Activated naive CD4-positive, alpha-beta T cell treated with anti-CD3 and anti-CD28 coated beads, Interleukin-2, amount 50 U/mL, for 16 hours (primary cell): ENCODE measurements at places on chromosomes 3 and 15.
A peak's percentile ranks its signal among the peaks of the same experiment; 100 is the strongest.

DNA sequence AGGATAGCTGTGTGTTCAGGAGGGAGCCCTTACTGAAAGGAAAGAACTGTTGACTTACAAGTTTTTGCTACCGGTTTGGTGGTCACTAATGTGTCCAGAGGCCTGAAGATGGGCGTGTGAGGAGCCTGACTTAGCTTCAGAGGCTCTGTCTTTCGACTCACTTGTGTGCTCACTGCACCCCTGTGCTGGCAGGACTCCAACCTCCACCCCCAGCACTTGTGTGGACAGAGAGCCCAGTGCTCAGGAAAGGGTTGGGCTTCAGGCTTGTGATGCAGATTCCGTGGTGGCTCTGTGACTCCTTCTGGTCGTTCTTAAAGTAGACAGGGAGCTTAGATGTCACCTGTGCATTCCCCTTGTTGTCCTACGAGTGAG lies 100.9 kb downstream of the PGPEP1L start:
- no peak for DNase-seq

DNA sequence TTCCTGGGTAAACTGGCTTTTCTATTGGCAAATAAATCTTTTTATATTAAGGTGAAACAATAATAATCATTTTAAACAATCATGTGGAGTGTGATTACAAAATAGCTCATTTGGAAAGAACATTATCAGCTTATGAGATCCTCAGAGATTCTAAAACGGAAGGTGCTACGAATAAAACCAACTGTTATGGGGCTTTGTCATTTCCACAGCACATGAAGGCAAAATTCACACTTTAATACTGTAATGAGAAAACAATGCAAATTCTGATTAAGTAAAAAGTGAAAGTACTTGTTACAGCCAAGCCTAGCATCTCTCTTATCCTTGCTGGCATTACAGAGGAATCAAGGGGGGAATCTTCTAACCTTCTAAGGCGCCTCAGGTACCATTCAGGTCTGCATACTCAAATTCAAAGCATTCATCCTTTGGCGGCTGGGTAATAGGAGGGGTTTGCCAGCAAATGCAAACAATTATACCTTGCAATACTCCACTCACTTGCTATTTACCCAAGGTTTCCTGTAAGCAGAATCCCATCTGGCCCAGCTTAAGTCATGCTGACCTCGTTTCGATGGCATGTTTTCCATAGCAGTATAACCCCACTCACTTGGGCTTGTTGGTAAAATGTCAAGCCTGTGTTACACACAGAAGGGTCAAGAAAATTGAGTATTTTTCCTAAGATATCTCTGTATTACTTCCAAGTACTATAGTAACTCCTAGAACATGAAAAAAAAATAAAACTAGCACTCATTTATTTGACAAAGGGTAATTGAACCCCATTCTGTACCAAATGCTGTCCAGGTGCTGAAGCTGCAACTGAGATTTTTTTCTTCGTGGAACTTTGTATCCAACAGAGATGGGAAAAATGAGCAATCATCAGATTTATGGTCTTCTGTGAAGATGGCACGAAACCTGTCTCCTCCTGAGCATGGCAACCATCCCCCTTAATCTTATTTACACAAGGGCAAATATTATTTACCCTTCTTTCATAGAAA lies 183.7 kb upstream of the LMCD1 start:
- DNase-seq = no peak

DNA sequence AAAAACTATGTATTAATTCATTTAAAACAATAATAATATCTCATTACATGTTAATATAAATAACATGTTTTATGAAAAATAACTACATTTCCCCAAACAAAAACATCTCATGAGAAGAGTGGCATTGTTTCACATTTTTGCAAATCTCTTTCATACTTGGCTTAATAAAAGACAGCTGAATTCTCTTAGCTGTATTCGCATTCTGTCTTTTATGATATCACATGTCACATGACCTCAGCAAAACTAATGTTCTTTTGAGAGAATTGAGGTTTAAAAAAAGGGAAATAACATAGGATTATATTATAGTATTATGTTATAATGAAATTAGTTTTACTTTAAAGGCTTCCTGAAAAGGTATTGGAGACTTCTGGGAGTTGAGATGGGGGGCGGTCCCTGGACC lies 48.4 kb upstream of the SPPL2A start:
- no peak for DNase-seq

DNA sequence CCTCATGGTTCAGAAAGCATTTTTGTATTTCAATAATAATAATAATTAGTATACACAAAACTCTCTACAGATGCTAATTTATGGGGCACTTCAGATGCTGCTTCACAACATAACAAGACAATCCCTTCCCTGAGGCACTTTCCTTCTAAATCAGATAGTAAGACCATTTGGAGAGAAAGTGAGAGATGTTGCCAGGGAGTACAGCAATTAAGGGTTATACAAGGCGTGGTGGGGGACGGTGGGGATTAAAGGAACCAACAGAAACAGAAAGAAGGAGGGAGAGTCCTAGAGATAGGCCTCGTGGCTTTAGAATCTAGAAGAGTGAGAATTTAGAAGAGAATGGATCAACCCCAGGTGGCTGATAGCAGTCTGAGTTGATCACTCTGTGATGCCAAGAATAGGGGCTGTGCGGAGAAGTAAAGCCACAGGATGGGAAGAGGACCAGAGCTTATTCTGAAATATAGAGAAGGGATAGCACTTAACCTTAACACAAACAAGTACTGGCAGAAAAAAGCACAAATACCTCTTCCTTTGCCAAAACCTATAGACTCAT lies 76.9 kb downstream of the ETFA start:
- no peak for DNase-seq

DNA sequence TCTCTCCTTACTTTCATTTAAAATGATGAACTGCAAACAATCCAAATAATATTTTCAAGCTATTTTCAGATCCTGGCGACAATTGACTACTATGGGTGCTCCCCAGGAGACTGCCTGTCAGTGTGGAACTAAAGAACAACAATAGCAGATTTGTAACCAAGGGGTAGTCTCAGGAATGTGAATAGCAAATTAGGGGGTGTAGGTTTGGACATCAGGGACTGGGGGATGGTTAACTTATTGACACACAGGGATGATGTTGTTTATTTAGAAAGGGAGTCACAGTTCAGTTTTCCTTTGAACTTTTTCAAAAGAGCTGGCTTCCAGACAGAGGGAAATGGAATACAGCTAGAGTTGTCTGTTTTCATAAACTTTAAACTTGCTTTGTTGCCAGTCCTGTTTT lies 229.8 kb downstream of the LRTM1 start:
- DNase-seq = no peak

DNA sequence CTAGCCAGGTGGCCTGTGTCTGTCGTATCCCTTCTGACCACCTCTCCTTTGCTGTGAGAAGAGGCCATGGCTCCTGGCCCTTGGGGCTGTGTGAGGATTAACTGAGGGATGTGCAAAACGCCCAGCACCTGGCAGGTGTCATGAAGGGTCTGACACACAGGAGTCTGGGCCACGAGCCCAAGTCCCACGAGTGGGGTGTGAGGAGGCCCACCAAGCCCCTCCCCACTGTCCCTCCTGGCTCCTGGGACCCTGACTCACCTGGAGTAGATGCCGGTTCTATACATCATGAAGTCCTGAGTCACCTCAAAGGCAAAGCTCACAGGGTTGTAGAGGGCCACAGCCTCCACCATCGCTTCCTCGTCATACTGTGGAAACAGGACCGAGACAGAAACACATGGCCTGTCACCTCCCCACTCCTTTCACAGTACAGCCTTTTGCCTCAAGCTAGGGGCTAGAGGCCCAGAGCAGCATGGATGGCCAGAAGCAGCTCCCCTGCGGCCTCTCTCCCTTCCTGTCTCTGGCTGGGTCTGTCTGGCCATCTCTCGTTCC lies 19.7 kb downstream of the CTSH start:
- no peak for DNase-seq

- no peak for DNase-seq
Measured at GRCh38 chr3:168684519-168684918, 588.8 kb upstream of the GOLIM4 start.

- DNase-seq = no peak
Measured at GRCh38 chr3:4721511-4721911, 228.4 kb downstream of the ITPR1 start.

DNA sequence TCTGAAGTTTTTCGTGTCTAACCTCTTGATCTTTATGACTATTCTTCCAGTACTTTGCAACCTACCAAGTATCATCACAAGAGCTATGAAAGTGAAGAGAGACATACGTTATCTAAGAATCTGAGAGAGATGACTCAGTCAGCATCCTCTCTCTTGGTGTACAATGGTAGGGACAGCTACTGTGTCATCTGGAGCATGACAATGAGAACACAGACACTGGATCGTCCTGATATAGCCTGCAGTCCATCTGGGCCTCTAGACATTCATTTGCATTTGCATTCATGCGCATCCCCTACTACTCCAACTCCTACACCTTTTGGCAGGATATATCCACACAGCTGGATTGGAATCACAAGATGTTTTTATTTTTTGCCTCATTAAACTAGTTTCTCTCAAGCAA lies 115.2 kb downstream of the PEX5L start:
- no peak for DNase-seq

GRCh38 chr3:183922421-183922820 lies 37.7 kb upstream of the PARL start:
- no peak for DNase-seq

DNA sequence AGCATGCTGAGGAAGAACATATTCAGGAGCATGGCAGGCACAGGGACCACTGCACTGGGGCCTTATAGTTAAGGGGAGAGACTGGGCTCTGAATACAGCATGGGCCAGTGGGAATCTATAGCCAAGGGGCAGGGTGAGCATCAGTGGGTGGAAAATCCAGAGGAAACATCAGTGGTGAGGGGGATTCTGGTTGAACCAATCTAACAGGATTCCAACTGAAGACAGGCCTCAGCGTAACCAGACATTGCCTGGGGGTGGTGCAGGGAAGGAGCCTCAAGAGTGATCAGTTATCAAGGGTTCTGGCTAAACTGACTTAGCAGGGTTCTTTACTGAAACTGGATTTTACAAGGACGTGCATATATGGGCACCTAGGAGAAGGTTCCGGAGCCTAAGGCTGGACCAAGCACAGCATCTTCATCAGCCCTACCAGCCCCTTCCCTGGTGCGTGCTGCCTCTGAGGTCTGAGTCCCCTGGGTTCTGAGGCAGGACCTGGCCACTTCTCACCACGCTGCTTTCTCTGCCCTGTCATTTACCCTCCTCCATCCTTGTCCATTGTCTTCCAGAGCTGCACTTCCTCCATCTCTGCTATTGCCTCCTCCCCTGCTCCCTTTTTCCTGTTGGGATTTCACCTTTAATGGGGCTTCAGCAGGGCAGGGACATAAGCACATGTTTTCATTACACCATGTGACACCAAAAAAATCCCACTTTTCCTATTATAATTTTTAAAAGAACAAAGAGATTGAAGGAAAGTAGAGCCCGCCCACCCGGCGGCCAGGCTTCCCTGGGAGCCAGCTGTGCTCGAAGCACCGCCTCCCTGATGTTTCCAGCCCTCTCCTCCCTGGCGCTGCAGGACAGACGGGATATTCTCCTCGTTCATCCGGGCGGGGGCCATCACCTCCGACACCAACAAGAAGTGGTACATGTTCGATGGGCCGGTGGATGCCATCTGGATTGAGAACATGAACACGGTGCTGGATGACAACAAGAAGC lies 52.1 kb downstream of the DNAH1 start:
- no peak for DNase-seq

- peak; percentile 11 for DNase-seq
Measured at GRCh38 chr3:18559331-18559842, 134.2 kb upstream of the SATB1 start.

GRCh38 chr15:67196672-67197363 lies 57.6 kb downstream of the AAGAB start:
- DNase-seq = no peak

DNA sequence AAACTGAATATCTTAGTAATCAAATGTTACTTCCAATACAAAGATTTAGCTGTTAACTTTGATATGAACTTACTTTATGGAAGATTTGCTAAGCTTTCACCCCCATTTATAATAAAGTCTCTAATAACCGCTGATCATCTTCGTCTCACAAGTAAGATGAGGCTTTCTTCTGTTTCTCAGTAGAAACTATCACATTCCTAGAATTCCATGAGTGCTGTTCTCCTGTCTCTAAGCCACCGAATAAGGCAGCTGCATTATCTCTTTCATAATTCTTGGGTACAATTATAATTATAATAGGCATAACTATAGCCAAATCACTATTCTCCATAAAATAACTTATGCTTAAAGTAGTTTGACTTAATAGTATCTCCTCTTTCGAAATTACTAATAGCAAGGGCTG lies 18.3 kb upstream of the SETMAR start:
- no peak for DNase-seq

GRCh38 chr3:12562451-12562850 lies 5.6 kb downstream of the MKRN2 start:
- no peak for DNase-seq

- no peak for DNase-seq
Measured at GRCh38 chr3:42114130-42114725, 23.1 kb downstream of the TRAK1 start.

DNA sequence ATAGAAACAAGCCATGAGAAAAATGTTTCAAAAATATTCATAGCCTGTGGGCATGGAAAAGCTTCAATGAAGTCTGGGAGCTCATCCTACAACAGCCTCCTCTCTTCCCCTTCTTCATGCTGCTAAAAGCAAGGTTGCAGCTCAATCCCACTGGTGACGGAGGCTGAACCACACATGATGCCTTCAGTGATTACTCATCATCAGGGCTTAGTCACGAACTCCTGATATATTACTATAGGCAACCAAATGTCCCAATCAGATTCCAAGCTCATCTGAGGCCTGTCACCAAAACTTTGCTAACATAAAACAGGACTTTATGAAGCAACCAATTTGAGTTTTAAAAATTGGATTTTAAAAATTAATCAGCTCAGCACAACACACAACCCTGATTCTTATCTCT lies 24.0 kb upstream of the SLC24A5 start:
- no peak for DNase-seq

DNA sequence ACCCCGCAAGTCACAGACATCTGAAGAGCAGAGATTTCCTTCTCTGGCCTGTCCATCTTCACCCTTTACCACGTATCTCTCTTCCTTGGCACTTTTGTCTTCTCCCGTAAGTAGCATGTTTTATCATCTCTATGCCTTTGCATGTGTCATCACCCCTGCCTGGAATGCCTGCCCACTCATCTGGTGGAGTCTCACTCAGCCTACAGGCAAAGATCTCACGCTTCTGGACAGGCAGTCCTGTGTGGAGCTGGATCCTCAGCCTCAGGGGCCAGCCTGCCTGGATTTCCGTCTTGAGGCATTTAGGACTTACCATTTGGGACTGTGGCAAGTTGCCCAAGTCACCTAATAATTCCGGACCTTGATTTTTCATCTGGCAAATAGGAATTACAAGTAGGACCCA lies 114.3 kb upstream of the CACNA2D3 start:
- DNase-seq = no peak

- DNase-seq = no peak
Measured at GRCh38 chr3:37971467-37971866, 19.1 kb upstream of the VILL start.

GRCh38 chr3:127658234-127658633 lies 14.5 kb upstream of the ABTB1 start:
- no peak for DNase-seq

- no peak for DNase-seq
Measured at GRCh38 chr3:172177803-172178316, 138.5 kb downstream of the FNDC3B start.

- no peak for DNase-seq
Measured at GRCh38 chr3:151178208-151178845, 24.7 kb downstream of the GPR171 start.

- no peak for DNase-seq
Measured at GRCh38 chr15:78192826-78193594, 41.4 kb downstream of the ACSBG1 start.

GRCh38 chr15:62128916-62129315 lies 36.2 kb downstream of the C2CD4B start:
- DNase-seq = no peak
